ENCODE measurements at places on chromosomes 7 and 10. TPM values are rescaled to one million over a fixed set of nuclear protein-coding genes. Genes with fewer than 3 reads are reported as not detected.

The ENKUR gene
- total RNA-seq, result not detected

The GAD2 gene
- total RNA-seq, result not detected

The AMZ1 gene
- total RNA-seq, result 2.7 TPM

The CYP17A1 gene
- total RNA-seq, result 0.13 TPM

The DGKI gene
- total RNA-seq, result 13.4 TPM

The CCDC71L gene
- 34.7 TPM for total RNA-seq

The ZNF503 gene
- 25.1 TPM for total RNA-seq

The PIK3AP1 gene
- total RNA-seq, result 11.2 TPM

The FAM131B gene
- total RNA-seq, result 0.33 TPM

The NAT16 gene
- not detected for total RNA-seq

The FEZF1 gene
- not detected for total RNA-seq

The TEX47 gene
- total RNA-seq, result not detected

The EPO gene
- not detected for total RNA-seq

The SPDYE2B gene
- total RNA-seq, result not detected

The NEUROD6 gene
- total RNA-seq, result not detected

The CUL1 gene
- total RNA-seq, result 39.9 TPM

The AKR1C4 gene
- total RNA-seq, result not detected

The PLEKHA1 gene
- 30.0 TPM for total RNA-seq

The ANKRD16 gene
- 10.3 TPM for total RNA-seq

The GDF10 gene
- total RNA-seq, result not detected

The GCK gene
- 2.4 TPM for total RNA-seq

The HOGA1 gene
- 18.4 TPM for total RNA-seq

The CYP2C9 gene
- not detected for total RNA-seq

The MTURN gene
- 6.0 TPM for total RNA-seq

The CYCS gene
- total RNA-seq, result 55.9 TPM

The OLAH gene
- total RNA-seq, result 3.1 TPM

The COL17A1 gene
- total RNA-seq, result not detected

Data from mesangial cell (primary cell).